ENCODE measurements at places on chromosomes 1 and 21.

- DNase-seq = no peak
Observed at GRCh38 chr1:99304725-99305282, 40.5 kb downstream of the PLPPR4 start.

- DNase-seq = no peak
Observed at GRCh38 chr1:57492586-57493226, 68.8 kb upstream of the DAB1 start.

- peak; percentile 1 for DNase-seq
Observed at GRCh38 chr1:52323731-52324130, 42.3 kb downstream of the CC2D1B start.

DNA sequence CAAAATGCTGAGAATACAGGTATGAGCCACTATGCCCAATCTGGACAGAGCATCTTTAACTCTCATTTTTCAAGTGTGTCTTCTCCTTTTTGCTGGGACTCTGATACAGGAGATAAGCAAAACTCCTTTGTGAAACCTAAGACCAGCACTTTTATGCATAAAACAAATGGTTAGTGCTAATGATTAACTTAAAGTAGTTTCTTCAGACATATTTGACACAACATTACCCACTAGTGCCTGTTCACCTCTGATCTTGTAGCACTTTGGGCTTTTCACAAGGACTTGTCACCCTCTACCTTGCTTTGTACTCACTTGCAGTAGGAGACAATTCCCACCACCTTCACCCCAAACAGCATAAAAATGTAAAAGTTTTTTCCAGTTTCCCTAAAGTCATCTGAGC lies 216.3 kb downstream of the RGS7 start:
- DNase-seq = no peak

DNA sequence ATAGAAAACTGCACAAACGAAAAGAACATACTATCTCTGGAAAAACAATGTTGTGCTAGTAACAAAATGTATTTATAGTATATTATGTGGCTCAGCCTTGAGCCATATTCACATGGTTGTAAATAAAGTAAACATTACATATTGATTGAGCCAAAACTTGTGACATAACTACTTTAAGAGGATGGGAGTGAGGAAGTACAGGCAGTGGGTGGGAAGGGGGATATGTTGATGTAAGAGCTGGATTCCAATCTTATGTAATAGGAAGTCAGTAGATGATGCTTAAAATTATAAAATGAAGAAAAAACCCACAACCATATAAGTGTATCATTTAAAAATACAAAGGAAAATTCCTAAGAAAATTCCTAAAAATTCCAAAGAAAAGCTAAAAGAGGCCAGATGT lies 42.7 kb downstream of the RHOU start:
- no peak for DNase-seq

DNA sequence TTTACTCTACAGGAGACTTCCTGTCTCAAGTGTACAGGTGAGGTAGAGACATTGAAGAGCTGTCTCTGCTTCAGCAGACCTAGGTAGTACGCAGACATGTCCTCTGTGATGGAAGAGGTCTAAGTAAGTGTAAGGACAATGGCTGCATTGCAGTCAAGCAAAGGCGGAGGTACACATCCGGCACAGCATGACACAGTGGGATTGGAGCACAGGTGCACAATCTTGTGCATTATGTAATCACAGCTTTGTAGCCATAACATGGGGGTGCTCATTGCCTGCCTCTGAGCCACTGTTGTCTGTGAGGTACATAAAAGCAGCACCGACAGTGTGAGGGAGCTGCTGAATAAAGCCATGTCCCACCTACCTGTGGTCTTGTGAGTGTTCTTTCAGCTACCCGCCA lies 66.4 kb upstream of the CCDC190 start:
- no peak for DNase-seq

- no peak for DNase-seq
Observed at GRCh38 chr1:5374192-5374591, 618.0 kb downstream of the NPHP4 start.

- DNase-seq = no peak
Observed at GRCh38 chr1:77579547-77579946, 102.9 kb downstream of the ZZZ3 start.

GRCh38 chr1:85275701-85276214 lies 674 bp downstream of the BCL10 start:
- no peak for DNase-seq

DNA sequence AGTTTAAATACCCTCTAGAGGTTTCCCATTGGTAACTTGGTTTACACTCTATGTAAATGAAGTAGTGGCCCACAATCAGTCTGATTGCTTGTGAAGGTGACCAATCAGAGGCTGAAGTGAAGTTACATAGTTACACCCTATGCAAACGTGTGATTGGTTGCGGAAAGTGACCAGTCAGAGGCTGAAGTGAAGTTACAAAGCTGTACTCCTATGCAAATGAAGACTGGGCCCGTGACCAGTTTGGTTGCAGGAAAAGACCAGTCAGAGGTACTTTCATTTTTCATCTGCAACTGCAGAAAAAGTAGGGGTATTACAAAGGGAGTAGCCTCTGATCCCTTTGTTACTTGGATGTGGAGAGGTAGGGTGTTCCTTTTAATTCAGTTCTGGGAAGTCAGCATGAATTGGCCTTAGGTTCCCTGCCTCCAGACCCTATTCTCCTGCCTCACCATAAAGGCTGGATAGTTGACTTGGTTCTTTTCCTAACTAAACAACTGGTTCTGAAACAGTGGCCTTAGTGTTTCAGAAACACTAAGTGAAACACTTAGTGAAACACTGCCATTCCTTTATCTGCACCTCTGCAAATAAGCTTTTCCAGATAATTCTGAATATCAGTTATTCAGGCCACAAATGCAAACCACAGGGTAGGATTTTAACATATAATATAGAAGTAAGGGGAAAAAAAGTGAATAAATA lies 39.3 kb downstream of the MAGI3 start:
- no peak for DNase-seq

DNA sequence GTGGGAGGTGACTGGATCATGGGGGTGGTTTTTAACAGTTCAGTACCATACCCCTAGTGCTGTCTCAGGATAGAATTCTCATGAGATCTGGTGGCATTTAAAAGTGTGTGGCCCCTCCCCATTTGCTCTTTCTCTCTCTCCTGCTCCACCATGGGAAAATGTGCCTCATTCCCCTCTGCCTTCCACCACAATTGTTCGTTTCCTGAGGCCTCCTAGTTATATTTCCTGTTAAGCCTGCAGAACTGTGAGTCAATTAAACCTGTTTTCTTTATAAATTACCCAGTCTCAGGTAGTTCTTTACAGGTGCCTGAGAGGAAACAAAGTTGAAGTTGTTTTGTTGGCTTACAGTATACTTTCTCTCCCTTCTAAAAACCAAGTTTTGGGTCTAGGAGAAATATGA lies 23.1 kb upstream of the SLC22A15 start:
- no peak for DNase-seq

GRCh38 chr1:1137256-1138045 lies 21.6 kb upstream of the C1orf159 start:
- no peak for DNase-seq

DNA sequence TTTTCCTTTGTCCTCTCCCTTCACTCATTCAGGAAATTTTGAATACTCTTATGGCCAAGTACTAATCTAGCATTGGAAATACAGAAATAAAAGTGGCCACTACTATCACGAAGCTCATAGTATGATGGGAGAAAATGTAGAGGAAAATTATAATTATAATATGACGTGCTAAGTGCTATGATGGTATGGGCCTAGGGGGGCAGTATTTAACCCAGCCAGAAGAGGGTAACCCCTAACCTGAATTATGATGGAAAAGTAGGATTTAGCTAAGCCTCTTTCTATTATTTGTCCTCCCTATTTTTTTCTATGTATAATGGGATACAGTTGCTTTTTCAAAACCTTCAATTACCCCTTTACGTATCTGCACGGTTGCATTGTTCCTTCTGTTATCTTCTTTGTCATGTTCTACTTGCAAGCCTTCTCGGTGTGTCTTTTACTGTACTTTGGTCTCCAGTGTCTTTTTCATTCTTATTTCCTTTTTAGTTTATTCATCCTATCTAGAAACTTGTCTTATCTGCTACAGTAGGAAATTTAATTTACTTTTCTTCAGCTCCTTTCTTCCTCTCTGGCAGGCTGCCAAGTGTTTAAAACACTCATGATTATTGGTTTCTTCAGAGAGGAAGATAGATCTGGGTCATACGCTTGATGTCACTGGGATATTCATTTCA lies 88.8 kb upstream of the GPR52 start:
- DNase-seq = peak; percentile 7

GRCh38 chr1:229629261-229629660 lies 3.2 kb downstream of the URB2 start:
- DNase-seq = no peak

GRCh38 chr1:50214717-50215116 lies 106.0 kb downstream of the ELAVL4 start:
- no peak for DNase-seq

- DNase-seq = peak; percentile 80
Observed at GRCh38 chr1:33161061-33161681, 20.7 kb downstream of the TRIM62 start.

DNA sequence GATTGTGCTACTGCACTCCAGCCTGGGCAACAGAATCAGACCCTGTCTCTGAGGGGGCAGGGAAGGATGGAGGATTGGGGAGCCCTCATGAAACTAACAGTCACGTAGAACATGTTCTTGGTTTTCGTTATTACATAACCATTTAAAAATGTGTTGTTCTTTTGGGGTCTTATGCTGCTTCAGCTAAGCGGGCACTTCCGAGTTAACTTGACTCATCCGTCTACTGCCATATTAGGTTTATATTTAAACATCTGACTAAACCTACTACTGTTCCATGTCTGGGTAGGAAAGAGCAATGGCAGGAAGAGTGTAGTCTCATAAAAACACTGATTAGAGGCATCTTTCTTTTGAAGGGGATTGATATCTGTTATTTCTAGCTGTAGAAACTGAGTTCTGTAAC lies 59.5 kb upstream of the BMP8A start:
- DNase-seq = no peak

GRCh38 chr1:32247983-32248889 lies 1.2 kb downstream of the FAM167B start:
- DNase-seq = peak; percentile 90

DNA sequence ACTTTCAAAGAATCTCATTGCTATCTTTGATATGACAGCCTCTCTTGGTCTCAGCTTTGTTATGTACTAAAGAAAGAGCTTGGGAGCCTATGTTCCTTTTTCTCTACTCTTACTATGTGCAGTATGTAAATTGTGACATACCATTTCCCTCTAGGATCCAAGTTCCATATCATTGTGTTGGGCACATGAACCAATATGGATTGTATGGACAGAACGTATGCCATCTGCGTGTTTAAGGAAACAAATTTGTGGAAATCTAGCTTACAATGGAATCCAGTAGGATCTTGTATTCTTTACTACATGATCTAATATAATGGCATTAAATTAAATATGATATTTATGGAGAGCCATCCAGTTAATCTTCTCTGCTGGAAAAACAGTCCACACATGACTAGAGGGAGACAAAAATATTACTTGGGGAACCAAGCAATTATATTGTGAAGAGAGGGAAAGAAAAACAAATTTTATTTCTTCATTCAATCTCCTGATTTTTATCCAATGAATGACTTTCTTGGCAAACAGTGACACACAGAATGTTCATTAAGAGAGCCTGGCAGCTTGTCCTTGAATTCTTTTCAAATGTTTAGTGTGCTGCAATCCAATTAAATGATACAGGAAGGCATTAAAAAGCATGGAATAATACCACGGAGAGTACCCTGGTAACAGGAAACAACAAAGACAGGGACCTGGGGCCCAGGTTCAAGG lies 106.5 kb upstream of the DAB1 start:
- no peak for DNase-seq

DNA sequence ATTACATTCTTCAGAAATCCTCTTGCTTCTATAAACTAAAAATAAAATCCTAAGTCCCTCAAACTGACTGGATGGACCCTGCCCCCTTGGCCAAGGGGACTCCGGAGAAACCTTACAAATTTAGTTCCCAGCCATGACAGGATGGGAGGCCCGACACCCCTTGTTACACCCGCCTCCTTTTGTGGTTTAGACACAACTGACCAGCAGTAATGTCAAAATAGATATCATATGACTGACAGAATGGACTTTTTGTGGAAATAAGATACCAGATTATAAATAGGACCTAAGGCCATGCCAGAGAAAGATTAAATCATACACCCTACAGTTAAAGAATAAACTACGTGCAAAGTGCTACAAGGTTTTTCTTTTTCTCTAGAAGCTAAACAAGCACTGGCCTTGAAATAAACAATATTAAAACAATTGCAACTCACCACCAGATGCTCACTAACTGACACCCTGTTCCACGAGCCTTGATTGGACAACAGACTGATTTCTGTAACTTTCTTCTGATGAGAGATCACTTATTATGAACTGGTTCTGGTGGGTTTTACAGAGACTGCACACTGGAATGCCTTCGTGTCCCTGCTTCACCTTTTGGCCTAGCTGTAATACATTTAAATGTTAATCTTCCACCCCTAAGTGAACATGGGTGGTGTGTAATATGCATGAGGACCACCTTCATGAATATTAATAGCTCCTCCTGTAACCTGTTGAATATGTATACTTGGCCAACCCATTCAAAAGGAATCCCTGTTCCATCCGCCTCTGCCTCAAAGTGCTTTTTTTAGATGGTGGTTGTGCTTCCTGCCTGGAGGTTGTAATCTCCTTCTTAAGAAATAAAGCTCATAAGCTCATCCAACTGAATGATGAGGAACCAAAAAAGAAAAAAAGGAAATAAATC lies 99.6 kb downstream of the ODF2L start:
- no peak for DNase-seq

- no peak for DNase-seq
Observed at GRCh38 chr1:56266359-56266758, 313.0 kb downstream of the PLPP3 start.

DNA sequence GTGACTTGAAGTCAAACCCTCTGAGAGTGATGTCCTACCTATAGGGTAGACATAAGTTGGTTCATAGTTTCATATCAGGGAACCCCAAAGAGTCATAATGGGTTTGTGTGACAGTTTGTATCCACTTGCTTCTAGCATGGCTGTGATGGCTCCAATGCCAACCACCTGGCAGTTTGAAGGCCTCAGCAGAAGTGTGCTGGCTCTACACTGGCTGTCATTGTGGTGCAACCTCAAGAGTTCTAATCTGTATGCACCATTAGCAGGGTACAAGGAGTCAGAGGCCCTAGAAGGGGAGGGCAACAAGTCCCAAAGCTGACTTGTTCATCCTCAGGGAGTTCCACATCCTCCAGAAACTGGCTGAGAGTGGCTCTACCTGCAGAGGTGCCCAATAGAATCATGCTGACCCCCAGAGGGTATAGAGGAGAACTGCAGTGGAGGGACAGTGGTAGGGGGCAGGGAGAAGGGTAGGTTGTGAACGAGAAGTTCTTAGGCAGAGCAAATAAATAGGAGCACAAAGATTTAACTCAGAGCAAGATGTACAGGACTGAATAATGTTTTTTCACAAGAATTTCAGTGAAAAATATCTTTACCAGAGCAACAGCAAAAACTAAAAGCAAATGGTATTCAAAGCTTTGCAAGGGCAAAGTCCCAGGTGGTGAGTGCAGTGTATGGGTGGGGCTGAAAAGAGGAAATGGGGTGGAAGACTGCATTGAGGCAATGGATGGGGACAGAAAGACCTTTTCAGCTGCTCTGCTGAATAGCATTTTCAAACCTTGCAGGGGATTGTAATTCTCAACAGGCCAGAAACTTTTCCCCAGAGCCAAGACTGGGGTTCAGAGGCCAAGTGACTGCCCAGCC lies 3.2 kb downstream of the FCRL2 start:
- no peak for DNase-seq

Measured in kidney (tissue), 22 donors.